ENCODE measurements at places on chromosomes 3 and 15.

DNA sequence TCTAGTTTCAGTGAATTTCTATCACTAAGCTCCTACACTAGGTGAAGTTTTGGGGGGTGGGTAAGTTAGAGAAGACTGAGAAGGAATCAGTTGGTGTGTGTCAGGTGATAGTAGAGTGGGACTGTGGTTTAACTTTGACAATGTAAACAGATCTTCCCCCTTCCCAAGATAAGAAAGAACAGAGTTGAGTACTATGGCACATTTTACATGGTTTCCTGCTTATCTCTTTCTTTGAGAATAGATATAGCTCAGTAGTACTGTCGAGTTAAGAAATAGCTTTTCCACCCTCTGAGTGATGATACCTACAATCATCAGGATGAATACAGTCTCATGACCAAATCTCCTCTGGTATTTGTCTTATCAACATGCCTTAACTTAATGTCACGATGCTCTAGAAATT, 42.8 kb downstream of the GAP43 start:
- no peak for DNase-seq

GRCh38 chr15:25243800-25244097, 195.1 kb downstream of the UBE3A start:
- DNase-seq = no peak

- DNase-seq = no peak
These were observed 464 bp downstream of the SOX2 start for GRCh38 chr3:181712226-181712552.

DNA sequence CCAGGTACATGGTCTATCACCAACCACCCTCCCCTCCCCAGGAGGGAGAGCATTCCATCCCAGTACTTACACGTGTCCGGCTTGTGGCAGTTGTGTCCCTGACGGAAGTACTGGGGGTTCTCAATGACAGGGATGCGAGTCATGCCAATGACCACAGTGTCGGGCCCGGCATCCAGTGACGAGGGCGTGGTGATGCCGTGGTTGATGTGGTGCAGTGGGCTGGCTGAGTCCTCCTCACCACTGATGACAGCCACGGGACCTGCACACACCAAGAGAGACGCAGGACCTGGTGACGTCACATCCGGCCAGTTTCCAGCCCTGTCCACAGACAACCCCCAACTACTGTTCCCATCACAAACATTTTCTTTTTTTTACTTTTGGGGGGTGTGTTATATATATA, 223.8 kb downstream of the NTRK3 start:
- DNase-seq = no peak

- no peak for DNase-seq
These were observed 71.1 kb downstream of the LYZL4 start for GRCh38 chr3:42339321-42339720.

GRCh38 chr15:100703671-100704070, 101.3 kb downstream of the ASB7 start:
- no peak for DNase-seq

DNA sequence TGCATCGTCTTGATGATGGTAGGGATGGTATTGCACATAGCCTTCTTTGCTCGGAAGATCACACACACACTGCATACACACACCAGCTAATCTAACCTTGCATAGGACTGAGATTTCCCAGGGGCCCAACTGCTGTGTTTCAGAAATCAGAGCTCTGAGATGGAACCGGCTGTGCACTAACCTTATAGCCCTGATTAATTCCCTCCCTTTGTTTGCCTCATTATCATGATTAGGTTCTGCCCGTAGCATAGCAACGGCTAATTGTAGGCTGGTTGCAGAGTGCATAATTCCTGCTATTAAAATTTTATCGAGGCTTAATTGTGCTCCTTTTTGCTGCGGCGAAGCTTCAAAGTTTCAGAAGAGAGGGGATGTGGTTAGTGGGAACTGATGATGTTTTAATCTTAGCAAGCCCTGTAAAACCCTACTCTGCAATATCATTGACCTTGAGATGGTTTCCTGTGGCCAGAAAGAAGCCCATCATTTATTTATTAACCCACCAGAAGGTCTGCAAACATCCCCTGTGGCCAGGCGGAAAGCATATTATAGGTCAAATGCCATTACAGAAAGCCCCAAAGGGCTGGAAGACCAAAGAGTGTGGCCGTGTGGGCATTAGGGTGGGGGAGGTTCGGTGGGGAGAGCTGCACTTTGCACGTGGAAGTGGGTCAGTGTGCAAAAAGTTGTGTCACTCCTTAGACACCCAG, 56.2 kb upstream of the GLCE start:
- DNase-seq = no peak

DNA sequence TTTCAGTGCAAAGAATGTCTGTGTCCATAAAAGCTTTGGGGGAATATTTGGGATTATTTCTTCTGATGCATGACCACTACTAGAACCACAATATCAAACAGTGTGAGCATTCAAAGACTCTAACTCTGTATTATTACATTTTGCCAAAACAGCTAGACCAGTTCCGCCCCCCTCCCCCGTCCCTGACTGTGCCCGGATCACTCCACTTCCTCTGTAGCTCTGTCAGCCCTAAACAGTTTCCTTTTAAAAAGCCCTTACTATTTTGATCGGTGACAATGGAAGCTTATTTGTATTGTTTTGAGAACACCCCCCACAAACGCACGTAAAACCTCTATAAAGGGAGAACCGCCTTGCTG, 36.6 kb upstream of the EPHB3 start:
- no peak for DNase-seq

GRCh38 chr15:68765602-68766368, 54.9 kb downstream of the ANP32A start:
- DNase-seq = no peak

DNA sequence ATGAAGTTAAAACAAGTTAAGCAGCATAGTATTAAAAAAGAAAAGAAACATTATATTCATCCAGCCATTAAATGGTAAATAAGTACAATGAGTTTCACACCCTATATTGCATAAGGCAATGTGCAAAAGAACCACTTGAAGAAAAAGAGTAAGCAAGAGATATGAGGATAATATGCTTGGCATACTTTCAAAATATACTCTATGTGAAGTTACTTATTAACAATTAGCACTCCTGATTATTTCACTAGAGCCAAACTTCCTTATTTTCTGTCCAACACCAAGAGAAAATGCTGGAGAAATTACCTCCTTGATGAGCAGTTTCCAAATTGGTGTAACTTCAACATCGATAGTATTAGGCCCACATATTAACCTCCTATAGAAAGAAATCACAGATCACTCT, 63.7 kb downstream of the ATP13A4 start:
- DNase-seq = no peak

DNA sequence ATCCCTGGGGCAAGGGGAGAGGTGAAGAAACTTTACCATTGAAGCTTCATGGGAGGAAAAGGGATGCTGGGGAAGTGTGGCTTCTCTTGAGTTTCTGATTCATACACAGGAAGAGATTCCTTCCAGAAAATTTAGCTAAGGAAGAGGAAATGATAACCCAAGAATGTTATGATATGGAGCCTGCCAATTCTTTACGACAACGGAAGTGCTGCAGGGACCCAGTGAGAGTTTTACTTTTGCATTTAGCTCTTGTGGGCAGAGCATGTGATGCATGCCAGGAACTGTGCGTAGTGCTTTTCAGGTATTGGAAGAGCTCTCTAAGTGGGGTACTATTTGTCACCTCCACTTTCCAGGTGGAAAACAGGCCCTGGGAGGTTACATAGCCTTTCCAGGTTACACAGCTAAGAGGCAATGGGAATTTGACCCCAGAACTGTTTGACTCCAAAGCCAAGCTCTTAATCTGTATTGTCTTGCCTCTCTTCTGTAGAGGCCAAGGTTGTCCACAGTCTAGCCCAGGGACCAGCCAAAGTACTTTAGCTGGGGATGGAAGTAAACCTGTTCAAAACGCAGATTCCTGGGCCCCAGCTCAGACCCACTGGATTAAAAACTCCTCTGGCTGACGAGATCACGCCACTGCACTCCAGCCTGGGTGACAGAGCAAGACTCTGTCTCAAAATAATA, 23.0 kb downstream of the CMTM7 start:
- no peak for DNase-seq

GRCh38 chr3:111870620-111871019, 11.6 kb downstream of the PHLDB2 start:
- DNase-seq = no peak

DNA sequence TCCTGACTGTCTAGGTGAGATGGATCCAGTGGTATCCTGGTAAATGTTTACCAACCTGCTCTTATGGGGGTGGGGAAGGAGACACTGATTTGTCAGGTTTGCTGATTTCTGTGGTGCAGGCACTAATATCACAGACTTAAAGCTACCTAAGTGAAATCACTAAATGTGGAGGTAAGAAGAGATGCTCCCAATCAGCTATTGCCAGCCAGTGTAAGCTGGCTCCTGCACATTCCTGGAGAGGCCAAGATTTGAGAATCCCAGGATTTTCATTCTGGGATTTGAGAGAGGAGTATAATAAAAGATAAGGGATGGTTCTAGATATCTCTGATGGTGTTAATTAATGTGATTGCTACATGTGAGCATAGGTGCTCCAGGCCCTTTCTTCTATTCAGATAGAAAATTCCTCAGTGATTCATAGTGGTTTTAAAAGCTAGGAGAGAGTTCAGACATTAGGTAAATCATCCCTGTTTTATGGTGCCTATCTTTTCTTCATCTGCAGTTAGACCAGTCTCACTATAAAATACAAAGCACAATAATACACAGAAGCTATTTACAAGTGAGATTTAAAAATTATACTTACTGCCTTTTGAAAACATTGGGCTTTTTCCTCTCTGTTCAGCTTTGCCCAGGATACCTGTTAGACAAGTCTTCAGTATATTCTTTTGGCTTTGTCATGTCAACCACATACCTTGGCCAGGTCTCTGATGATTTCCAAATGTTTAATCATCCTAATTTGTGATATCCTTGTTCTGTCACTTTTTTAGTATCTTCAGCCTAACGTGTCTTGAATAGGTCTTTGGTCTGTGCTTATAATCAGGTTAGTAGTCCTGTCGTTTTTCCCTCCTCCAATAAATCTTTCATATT, 90.9 kb downstream of the MBNL1 start:
- no peak for DNase-seq

- DNase-seq = no peak
These were observed 78.8 kb upstream of the NSMCE3 start for GRCh38 chr15:29348336-29348914.

DNA sequence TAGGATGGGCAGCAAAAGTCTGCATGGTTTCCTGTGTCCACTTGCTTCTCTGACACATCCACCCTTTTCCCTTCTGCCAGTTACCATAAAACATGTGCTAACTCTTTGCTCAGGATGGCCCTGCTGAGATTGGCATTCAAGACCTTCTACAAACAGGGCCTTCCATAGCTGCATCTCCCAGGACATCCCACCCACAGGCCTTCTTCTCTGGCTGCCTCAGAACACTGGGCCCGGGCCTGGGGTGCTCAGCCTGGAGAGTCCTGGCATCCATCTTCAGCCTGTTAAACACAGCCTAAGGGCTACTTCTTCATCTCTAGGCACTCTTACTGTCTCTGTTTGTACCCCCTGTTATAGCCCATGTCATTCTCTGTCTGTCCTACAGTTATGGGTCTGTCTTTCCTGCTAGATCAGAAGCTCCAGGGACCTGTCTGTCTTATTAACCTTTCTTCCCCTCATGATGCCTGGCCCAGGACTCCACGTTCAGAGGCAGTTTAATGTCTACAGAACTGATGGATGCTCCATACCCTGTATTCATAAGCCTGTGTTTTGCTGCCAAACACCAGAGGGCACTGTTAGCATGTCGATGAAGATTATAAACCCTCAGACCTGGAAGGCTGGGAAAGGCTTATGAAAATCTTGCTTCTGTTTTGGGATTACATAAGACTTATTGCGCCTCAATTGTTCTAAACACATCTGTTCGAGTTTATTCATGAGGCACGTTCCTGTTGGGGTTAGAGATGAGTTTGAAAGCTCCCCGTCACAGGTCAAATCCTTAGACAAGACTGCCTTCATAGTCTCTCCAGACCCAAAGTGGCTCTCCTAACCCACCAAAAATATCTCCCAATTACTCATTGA, 16.5 kb downstream of the SEMA3G start:
- DNase-seq = no peak

DNA sequence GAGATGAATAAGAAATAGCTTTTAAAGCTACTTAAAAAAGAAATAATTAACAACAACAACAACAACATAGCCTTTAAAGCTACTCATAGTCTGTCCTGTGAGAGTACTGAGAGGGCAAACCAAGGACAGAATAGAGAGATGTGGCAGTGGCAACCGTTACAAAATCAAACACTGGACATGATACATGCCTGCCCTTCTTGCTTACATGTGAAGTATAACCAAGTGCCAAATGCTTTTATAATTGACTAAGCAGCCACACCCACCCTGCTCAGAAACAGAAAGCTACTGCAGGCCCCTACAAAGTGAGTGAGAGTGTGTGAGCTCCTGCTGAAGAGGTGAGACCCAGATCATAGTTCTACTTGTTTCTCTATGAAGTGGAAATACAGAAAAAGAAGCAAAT, 38.4 kb downstream of the NDUFB4 start:
- no peak for DNase-seq

GRCh38 chr15:82613747-82614146, 33.4 kb downstream of the CPEB1 start:
- DNase-seq = no peak

DNA sequence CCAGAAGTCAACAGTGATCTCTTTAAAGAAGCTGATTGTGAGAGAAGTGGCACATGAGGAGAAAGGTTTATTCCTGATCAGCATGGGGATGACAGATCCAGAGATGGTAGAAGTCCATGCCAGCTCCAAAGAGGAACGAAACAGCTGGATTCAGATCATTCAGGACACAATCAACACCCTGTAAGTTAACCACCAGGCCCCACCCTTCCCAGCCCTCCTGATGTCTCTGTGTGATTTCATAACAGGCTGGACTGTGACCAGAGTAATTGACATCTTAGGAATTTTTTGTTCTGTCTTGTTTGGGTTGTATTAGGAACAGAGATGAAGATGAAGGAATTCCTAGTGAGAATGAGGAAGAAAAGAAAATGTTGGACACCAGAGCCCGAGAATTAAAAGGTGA, 67.7 kb downstream of the KLHL25 start:
- no peak for DNase-seq

DNA sequence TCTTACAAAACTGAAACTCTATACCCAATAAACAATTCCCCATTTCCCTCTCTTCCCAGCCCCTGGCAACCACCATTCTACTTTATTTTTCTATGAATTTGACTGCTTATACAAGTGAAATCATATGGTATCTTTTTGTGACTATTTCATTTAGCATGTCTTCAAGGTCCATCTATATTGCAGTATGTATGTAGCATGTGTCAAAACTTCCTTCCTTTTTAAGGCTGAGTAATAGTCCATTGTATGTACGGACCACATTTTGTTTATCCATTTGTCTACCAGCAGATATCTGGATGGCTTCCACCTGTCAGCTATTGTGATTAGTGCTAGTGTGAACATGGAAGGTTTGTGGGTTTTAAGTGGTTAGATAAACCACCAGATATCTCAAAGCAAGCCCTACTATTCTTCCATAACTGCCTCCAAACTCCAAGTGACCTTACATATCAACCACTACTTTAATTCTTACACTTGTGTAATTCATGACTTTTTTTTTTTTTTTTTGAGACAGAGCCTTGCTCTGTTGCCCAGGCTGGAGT, 134.7 kb downstream of the TMCC1 start:
- no peak for DNase-seq

DNA sequence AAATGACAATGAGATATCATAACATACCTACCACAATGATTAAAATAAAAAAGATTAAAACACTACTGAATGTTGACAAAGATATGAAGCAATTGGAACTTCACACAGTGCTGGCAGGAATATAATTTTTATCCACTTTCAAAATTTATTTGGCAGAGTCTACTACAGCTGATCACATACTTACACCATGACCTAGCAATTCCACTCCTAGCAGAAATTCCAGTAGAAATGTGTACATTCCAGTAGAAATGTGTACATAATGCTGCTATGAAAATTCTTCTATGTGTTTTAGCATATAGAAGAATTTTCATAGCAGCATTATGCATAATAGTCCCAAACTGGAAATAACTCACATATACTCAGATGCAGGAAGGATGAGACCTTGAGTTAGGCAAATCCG, 43.5 kb downstream of the IFT57 start:
- no peak for DNase-seq

Data from stimulated activated CD4-positive, alpha-beta T cell treated with anti-CD3 and anti-CD28 coated beads, Interleukin-1b, Interleukin-23, amount 100 ng/mL, for 1 hour (primary cell).